ENCODE measurements at places on chromosomes 1 and 21.

DNA sequence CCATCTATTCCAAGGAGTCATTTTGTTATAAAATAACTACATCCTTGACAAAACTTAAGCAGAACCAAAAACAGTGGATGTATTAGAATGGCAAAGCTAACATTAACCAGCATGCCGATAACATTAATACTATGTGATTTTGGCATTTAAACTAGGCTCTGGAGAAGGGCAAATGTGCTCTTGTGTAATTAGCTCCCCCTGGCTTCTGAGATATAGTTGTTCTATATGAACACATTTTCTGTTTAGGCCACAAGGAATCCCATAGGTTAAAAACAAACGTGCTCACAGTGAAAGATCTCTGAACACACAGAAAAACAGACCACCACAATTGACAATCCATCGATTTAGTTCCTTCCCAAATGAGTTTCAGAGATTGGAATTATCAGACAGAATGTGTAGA, 57.4 kb upstream of the TARS2 start:
- peak; percentile 7 for DNase-seq

DNA sequence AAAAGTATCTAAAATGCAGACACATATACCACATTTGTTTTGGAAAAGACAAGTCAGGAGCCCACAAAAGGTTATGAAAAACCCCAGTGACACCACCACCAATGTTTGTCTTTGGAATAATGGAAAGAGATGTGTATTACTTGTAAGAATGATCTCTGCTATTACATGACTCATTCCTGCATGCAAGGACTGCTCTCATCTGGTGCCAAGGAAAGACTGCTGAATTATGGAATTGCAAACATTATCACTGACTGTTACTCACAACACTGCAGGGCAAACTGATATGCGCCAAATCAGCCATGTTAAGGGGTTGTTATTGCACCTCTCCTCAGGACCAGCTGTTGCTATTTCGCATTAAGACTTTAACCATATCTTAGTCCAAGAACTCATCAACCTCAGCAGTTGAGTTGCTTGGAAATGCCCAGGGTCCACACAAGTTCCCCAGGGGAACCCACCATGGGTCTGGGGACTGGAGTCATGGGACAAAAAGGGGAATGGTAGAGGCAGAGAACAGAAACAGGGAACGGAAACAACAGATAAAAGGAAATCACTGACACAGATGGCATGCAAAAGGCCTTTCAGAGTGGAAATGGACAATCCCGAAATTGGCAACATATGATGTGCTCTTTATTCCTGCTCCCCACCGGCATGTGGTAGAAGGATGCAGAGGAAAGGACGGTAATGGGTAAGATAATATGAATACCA, 34.4 kb downstream of the CAPZB start:
- DNase-seq = peak; percentile 97

DNA sequence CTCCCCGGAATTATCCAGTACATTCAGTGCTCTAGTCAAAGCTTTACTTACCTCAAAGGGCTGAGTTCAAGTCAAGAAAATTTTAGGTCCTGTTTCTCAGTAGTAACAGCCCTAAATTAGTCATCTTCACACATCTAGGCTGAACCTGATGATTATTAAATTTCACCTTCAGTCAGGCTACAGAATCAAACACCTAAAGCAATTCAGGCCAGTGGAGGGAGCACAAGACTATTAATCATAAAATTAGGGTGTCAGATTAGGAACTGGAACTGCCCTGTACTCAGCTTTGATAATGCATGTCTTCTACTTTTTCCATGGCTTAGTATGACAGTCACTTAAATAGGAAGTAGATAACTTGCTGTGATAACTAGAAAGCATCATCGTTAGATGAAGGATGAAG, 28.4 kb upstream of the BCAS2 start:
- no peak for DNase-seq

- no peak for DNase-seq
These were observed 1.3 kb downstream of the ATP6V0B start for GRCh38 chr1:43976045-43976444.

- peak; percentile 93 for DNase-seq
These were observed 2.9 kb upstream of the CLIC4 start for GRCh38 chr1:24742090-24742938.

DNA sequence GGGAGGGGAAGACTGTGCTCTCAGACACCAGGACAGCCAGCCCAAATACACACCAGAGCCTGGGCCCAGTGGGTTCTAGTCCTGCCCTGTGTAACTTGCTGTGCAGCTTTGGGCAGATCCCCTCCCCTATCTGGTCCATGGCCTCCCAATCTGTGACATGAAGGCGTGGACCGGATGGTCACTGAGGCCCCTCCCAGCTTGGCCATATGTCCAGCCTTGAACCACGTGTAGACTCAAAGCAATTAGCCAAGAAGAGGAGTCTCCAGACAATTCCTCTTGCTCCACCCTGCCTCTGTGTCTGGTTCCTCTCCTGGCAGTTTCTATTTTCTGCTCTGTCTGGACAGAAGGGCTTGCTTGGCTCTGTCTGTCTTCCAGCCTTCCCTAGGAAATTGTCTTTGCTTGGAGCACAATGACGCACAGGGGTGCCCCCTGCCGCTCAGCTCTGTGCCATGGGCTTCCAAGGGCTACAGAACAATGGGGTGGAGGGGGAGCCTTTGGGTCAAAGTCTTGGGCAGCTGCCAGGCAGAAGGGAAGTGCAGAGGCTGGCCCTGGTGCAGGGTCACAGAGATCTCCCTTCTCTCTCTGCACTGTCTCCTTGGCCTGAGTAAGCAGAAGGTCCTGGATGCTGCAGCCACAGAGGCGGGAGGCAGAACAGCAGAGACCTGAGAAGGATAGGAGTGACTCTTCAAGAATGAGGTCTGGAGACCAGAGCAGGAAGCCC, 66.1 kb downstream of the TENT5C start:
- peak; percentile 15 for DNase-seq

DNA sequence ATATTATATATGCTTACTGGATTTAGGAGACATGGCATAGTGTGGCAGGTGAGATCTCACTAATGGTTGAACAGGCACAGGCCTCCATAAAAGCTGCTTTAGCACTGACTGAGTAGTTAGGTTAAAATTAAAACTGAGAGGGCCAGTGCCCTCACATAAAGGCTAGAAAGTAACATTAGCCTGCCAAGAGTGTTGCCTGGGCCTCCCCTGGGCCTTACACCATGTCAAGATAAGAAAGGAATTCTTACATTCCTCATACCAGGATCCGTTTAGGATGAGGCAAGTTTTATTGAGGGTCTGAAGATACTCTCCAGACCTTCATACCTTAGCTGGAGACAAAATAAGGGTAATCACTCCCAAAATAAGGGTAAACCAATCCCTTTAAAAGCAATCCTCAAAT, 1011.8 kb downstream of the PLA2G4A start:
- DNase-seq = no peak

DNA sequence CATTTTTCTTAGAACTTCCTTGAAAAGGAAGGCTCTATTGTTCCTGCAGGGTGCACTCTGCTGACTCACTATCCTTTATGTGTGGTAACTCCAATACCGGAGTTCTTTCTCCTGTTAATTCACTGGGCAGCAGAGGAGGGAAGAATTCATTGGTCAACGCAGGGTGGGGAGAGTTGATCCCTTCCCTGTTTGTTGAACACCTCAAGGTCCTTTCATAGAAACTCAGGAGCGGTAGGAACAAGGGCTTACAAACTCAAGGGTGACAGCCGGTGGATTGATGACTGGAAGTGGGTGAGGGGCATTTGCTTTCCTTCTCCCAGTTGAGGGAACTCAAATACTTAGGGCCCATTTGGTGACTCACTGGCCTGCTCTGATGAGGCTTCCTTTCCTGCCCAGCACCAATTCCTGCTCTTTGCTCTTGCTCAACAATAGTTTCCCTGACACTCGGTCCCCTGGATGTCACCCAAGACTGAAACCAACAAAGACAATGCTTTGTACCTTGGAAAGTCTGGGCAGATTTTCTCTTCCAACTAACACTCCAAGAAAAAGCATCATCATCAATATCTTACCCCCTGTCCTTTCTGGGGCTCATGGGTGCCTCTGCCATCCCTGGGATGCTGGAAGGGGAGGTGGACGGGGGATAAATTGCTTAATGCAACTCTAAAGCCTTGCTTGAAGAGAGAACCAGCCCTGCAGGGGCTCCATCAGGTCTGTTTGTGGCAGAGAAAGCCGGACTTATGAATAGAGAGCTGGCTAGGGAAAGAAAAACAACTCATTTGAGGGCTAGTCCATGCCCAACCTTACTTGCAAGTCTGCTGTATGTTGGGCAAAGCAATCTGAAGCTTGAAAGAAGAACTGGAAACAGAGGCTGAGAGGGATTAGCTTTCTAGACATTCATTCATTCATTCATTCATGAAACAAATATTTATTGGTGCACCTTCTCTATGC, 9.3 kb downstream of the SLC26A9 start:
- peak; percentile 85 for DNase-seq

DNA sequence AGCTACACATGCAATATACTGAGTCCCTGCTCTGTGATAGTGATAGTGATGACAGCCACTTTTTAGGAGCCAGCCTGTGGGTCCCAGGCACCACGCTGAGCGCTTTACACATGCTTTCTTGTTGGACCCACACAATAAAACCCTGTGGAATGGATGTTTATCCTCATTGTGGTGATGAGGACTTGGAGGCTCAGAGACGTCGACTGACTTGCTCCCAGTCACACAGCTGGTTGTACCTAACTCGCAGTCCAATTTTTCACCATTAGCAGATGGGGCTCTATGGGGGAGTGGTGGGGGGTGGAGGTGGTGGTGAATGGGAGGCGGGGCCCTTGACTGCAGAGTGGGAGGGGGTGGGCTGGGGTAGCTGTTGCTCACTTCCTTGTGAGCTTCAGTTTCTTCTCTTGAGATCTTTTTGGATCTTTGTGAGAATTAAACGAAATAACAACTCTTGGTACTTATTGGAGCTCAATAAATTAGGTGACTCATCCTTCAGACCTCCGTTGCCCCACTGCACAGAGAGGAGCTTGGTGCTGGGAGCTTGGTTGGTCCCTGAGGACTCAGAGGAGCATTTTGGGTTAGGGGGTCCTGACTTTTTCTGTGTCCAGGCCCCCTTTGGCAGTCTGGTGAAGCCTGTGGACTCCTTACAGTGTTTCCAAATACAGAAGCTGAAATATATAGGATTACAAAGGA, 61.8 kb upstream of the CD1D start:
- peak; percentile 38 for DNase-seq

DNA sequence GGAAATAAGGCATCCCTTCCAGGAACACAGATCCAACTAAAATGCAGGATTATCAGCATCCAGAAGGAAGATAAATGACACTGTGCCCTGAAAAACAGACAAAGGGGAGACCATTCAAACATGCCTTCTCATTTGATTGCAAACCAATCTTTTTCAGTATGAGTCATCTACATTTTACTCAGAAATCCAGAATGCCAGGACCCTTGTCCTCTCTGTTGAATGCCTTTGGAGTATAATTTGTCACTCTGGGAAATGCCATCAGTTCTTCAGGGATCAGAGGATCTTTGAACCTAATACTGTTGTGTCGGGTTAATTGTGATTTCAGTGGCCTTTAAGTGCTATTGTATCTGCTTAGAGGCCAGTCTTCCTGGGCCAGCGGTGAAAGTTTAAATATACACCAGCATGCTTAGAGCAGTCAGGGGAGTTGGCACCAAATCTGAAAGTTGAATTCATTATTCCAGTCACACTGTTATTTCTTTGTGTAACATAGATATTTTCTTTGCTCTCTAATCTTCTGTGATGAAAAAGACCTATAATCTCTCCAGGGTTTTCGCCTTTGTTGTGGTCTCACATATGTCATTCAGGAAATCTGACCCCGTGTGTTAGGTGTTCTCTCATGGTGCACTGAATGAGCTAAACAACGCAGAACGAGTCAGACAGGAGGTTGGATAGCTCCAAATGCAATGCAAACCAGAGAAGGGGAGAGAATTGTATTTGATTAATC, 364.8 kb upstream of the SGIP1 start:
- no peak for DNase-seq

DNA sequence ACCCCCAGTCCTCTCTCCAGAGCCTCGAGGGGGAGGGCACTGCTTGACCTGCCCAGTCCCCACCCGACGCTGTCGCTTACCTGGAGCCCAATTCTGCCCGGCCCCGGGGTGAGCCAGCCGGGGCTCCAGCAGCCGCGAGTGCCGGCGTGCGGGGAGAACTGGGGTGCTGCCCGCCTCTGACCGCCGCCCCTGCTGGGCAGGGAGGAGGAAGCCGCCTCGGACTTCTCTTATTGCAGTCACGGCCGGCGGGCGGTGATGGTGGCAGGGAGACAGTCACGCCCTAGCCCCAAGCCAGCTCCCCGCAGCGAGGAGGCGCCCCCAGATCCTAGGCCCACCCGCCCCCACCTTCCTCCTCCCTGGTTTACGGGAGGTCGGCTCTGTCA, at the start of gene FGR:
TSS of gene FGR (minus strand) at position 201 of the 383 bp plus-strand sequence. CDS start 11,269 bp downstream, outside the sequence.
- no peak for DNase-seq

GRCh38 chr1:246104927-246105326, 402.2 kb downstream of the SMYD3 start:
- DNase-seq = no peak

GRCh38 chr1:184595596-184595995, 159.1 kb downstream of the EDEM3 start:
- DNase-seq = peak; percentile 70

- DNase-seq = peak; percentile 6
These were observed 684 bp downstream of the LTN1 start for GRCh38 chr21:28991861-28992525.

GRCh38 chr1:37161171-37161570, 126.9 kb upstream of the GRIK3 start:
- no peak for DNase-seq

DNA sequence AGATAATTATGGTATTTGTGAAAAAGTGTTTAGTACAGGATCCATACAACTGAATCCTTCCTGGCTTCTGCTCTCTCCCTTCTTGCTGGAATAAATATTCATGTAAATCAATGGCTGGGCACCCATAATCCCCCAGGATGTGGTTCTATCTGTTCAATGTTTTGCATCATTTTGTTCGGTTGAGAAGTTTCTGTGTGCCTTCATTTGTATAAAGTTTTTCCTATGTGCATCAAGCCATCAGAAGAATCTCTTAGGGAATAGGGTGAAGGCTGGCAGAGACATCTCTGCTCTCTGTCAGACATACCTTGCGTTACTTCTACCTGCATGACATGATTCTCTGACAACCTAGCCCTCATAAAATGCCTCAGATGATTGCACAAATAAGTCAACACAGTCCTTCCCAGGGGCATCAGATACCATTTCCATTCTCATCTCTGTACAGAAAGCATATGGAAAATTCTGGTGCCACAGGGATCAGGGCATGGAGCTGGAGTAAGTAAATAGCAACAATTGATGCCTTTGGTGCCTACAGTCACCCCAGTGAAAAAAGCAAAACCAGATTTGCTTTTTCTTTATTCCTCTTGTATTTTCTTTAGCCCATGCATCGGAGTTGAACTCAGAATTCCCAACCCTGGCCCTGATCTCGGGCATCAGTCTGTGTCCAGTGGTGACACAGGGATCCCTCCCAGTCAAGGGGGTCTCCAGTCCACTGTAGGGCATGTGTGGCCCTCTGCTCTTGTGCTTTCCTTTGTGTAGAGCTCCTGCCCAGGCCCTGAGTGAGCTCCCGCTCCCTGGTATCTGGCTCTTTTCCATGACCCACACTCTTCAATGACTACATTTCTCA, 39.7 kb upstream of the ATP1A1 start:
- DNase-seq = no peak

- DNase-seq = no peak
These were observed 81.2 kb downstream of the TGFB2 start for GRCh38 chr1:218426343-218426657.

GRCh38 chr1:214581785-214582184, 21.2 kb upstream of the CENPF start:
- peak; percentile 88 for DNase-seq

- peak; percentile 61 for DNase-seq
These were observed 17.1 kb upstream of the TMEM9 start for GRCh38 chr1:201171063-201172036.

GRCh38 chr1:60589916-60590315, 492.4 kb upstream of the NFIA start:
- DNase-seq = no peak

GRCh38 chr1:934991-935750, 11.4 kb downstream of the SAMD11 start:
- DNase-seq = no peak

Measured in EH (cell line).